A549 treated with GW870086 at 1 μM for 4 hours (cell line): ENCODE measurements at places on chromosomes 5 and 9. TPM values are rescaled to one million over a fixed set of nuclear protein-coding genes. Genes with fewer than 3 reads are reported as not detected.

TUSC1 gene
- 4.3 to 7.1 TPM (median 6.2 TPM) in 5 replicates for total RNA-seq

ACOT12 gene
- total RNA-seq: 0.07 to 0.08 TPM in 2 of 5 replicates, not detected in the others

SLC34A3 gene
- total RNA-seq: 0.06 to 0.17 TPM (median 0.11 TPM) in 5 replicates

SLC6A18 gene
- total RNA-seq: not detected in 5 replicates

PCDHA1 gene
- total RNA-seq: 0.09 to 0.18 TPM (median 0.15 TPM) in 5 replicates

OR2K2 gene
- not detected in 5 replicates for total RNA-seq

TSSK1B gene
- not detected in 5 replicates for total RNA-seq

FOXD4 gene
- total RNA-seq: 0.24 to 0.83 TPM (median 0.44 TPM) in 5 replicates

CCNJL gene
- total RNA-seq: 10.5 to 13.8 TPM (median 12.5 TPM) in 5 replicates

NDUFS4 gene
- total RNA-seq: 111 to 129 TPM (median 112 TPM) in 5 replicates

F2RL2 gene
- 3.4 to 3.7 TPM (median 3.5 TPM) in 5 replicates for total RNA-seq

BARHL1 gene
- not detected in 5 replicates for total RNA-seq

RIC1 gene
- total RNA-seq: 11.0 to 15.3 TPM (median 13.2 TPM) in 5 replicates

MYOZ3 gene
- 0.06 to 0.22 TPM in 2 of 5 replicates, not detected in the others for total RNA-seq

HTR4 gene
- total RNA-seq: not detected in 5 replicates

PDE6A gene
- total RNA-seq: 0.09 to 0.28 TPM (median 0.23 TPM) in 5 replicates

SHISAL2B gene
- not detected in 5 replicates for total RNA-seq

OTP gene
- 0.06 to 0.13 TPM (median 0.09 TPM) in 4 of 5 replicates, not detected in the other for total RNA-seq

FCN1 gene
- not detected in 5 replicates for total RNA-seq
